Stimulated activated CD8-positive, alpha-beta memory T cell treated with anti-CD3 and anti-CD28 coated beads, Interleukin-7, amount 100 ng/mL, for 1 hour (primary cell): ENCODE measurements at places on chromosomes 7 and 10.

GRCh38 chr7:50488379-50488778, 38.2 kb upstream of the FIGNL1 start:
- no peak for DNase-seq

DNA sequence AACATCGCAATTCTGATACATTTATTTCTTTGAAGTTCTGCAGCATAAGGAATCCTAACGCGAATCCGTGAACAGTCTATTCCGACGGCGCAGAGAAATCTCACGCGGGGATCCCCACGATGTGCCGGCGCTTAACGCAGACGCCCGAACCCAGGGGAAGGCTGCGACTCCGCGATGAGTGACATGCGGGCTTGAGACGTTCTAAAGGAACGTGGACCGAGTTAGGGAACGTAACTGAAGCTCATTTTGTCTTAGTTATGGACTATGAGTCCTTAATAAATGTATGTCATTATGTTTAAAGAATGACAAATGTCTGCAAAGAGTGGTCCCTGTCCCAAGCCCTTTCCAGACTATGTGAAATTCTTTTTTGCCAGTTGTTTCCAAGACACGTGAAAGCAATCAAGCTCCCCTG, 995 bp upstream of the PARD3 start:
- DNase-seq = no peak

GRCh38 chr10:13740461-13740860, 153.7 kb downstream of the PRPF18 start:
- no peak for DNase-seq

DNA sequence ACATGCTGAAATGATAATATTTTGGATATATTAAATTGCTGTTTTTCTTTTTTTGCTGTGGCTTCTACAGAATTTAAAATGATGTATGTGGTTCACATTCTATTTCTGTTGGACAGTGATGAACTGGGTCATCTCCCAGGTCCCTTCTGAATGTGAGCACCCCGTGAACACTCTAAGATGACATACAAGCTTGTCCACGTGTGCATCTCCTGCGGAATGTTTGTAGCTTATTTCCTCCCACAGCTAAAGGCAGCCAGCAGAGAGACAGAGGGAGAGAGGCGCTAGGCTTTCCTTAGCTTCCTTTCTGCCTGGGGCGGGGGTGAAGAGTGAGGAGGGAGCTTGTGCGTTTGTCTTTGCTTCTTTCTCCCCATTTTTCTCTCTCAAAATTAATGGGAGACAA, 219.1 kb downstream of the EMX2 start:
- no peak for DNase-seq

DNA sequence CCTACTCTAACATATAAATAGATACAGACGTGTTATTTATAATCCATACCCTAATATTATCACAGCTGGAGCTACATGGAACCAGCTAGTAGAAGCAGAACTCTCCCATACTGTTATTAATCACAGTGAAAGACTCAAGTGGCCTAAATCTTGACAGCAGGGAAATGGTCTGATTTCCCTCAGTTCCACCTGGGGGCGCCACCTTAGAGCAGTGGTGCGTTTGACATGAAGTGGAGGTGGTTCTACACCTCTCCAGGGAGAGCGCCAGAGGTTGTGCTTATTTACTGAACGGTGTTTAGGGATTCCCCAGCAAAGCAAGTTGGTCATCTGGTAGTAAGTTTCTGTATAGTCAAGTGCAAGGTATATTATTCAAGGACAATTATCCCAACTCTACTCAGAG, 17.6 kb downstream of the DNTT start:
- DNase-seq = no peak

GRCh38 chr10:115727129-115727528, 545.9 kb downstream of the GFRA1 start:
- no peak for DNase-seq

GRCh38 chr7:130489140-130489983, 2.5 kb upstream of the MEST start:
- no peak for DNase-seq

DNA sequence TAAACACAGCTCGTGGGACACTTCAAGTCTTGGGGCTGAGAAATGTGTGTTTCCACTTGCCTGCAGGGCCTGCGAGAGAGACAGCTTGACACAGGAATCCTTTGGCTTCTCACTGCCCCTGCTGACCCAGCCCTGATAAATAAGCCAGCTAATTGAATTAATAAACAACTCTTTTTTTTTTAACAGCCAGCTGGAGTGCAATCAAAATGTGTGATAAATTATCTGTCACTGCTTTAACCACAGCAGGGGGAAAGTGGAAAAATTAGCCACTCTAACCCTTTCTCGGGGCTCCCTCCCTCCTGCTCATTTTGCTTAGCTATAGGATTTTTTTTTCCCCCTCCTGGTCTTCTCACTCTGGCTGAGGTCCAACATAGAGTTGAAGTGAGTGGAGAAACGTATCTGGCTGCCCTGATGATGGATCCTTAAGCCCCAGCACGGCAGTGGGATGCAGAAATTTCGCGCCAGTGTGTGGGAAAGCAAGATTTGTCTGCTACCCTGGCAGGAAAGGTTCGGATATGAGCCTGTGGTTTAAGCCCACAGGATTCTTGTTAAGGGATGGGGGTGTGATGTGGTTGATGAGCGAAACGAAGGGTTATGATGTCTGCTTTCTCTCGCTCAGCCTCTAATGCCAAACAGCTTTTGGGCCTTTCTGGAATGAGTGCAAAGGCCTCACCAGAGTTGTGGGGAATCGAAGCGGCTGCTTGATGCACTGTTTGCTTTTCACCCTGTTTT, 173.8 kb downstream of the TRIL start:
- DNase-seq = no peak

- DNase-seq = no peak
Observed at GRCh38 chr10:61314273-61314672, 138.9 kb downstream of the TMEM26 start.

GRCh38 chr10:79440281-79440680, 5.1 kb downstream of the ZCCHC24 start:
- no peak for DNase-seq

- DNase-seq = no peak
Observed at GRCh38 chr10:73759512-73760115, 15.4 kb downstream of the SEC24C start.

GRCh38 chr7:37220664-37221063, 228.0 kb downstream of the ELMO1 start:
- no peak for DNase-seq

- DNase-seq = no peak
Observed at GRCh38 chr10:103786020-103786419, 69.4 kb downstream of the SH3PXD2A start.

DNA sequence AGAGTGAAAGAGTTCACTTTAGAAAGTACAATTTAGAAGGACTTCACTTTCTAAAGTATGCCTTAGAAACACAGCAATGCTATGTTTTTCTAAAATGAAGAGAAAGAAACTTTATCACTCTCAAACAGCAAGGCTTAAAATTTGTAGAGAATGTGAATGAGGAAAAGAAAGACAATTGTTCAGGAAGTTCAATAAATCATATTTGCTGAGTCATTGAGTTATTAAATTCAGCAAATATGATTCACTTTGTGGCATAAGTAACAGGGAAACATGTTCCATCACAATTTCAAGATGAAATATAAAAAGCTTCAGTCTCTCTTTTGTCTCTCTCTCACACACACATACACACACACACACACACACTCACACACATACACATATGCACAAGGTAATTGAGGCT, 187.9 kb downstream of the PCDH15 start:
- DNase-seq = no peak

- DNase-seq = no peak
Observed at GRCh38 chr7:95619921-95620320, 23.6 kb upstream of the PDK4 start.

GRCh38 chr7:47669178-47669891, 87.4 kb upstream of the TNS3 start:
- DNase-seq = no peak

DNA sequence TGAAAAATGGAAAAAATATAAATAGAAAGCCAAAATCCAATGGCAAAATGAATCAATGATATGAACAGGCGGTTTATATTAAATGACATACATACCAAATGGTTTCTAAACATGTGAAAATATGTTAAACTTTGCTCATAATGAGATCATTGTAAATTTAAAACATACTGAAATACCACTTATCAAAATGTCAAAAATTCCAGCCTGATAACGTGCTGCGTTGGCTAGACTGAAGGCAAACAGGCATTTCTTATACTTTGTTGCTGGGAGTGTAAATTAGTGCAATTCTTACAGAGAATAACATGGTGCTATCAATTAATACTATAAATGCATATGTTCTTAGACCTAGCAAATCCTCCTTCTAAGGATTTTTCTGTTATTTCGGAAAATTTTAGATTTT, 225.8 kb upstream of the FAM3C start:
- DNase-seq = no peak

DNA sequence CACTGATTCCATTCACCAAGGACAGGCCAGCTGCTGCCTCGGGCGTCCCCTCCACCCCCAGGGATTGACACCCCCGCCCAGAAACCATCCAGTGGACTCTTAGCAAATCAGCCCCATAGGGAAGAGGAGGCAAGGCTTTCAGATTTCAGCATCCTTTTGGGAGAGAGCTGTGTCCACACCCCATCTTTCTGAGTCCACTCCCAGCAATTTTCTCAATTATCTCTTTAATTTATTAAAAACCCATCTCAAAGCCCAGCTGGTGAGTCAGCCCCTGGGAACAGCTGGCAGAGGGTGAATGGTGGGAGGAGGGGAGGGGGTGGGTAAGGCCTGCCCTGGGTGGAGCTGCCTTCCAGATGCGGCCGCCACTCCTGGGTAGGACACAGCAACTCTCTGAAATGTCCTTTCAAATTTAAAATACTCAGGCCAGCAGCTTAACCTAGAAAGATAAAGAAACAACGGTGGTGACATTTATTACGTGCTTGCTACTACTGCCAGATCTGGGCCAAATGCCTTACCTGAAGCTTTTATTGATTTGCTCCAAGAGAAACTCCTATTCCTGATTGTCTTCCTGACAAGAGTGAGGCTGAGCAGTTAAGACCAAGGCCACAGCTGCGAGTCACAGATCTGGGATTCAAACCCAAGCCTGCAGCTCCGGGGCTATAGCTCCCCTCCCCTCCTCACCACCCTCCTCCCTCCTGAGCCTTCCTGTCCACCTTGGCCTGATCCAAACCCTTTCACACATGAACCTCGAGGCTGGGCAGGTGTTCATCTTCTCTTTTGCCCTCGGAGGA, 120.4 kb downstream of the RGS10 start:
- DNase-seq = no peak

- no peak for DNase-seq
Observed at GRCh38 chr7:117751775-117752174, 121.5 kb downstream of the CTTNBP2 start.
